ENCODE measurements at places on chromosomes 5 and 9.

DNA sequence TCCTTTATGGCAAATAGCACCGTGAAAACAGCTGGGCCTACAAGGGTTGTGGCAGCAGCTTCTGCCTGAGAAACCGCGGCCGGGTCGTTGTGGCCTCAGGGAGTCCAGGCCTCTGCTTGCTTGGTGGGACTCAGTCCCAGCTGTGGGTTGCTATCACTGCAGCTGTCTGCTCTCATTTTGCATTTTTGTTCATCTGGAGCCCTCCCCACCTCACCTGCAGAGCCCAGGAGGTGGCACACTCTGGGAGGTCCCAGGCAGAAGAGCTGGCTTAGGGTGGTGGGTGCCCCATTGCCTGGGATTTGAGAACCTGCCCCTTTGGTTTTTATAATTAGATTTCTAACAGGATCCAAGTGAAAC is 138.4 kb downstream of the GADD45G start:
- DNase-seq, result no peak

DNA sequence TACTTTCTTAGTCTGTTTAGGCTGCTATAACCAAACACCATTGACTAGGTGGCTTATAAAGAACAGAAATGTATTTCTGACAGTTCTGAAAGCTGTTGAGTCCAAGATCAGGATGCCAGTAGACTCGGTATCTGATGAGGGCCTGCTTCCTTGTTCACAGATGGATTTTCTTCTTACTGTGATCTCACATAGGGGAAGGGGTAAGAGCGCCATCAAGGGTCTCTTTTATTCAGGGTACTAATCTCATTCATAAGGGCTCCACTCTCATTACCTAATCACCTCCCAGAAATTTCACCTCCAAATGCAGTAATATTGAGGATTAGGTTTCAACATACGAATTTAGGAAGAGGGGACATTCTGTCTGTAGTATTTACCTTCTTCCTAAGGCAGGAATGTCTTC is 384.0 kb upstream of the DMAC1 start:
- DNase-seq, result no peak

- DNase-seq, result no peak
Observed at GRCh38 chr5:154273028-154273617, 82.6 kb downstream of the GALNT10 start.

DNA sequence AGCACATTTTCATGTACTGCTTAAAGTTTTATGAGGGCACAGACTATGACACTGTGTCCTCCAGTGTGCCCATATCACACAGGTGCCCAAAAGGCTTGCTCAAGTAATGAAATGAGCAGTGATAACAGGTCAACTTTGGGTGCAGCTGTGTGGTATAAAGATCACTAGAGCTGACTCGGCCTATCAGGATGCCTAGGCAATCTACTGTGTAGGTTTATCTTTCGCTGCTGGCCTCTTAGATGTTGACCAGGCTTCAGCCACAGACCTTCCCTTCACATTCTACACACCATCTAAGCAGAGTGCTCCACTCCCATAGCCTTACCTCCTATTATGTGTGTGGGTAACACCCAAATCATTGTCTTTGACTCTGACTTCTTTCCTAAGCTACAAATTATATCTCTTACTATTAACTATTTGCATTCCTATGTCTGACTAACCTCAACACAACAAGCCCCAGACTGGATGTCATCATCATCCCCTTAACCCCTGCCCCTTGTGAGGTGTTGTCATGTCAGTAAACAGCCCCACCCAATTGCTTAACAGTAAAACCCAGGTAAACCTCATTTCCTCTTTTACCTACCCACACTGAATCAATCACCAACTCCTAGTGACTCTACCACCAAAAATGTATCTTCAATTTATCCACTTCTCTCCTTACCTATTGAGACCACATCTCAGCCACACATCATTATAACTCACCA is 2.5 kb downstream of the SREK1IP1 start:
- DNase-seq, result no peak

- no peak for DNase-seq
Observed at GRCh38 chr9:129218918-129219317, 40.9 kb upstream of the IER5L start.

DNA sequence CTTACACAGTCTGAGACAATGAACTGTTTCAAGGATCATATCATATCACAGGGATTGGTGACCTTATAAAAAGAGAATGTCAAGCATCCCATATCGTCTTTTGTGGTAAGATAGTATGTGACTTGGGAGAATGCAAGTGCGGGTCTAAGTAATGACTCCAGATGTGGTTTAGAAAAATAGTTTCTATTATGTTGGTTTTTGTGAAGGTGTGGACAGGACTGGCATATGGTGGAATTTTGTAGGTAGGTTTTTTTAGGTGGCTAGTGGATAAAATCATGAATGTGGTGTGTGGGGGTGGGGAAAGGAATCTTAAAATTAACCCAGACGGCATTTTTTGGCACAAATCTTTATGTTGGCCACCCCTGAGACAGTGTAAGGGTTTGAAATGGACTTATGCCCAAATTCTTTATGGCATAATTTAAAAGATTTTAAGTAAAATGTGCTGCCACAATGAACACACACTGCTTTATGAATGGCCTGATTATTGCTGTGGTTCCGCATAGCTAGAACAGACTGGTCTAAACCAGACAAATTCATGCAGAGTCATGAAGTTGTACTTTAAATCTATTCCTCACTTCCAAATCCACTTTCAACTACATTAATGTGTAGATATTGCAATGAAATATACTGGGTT is 204.8 kb upstream of the HAPLN1 start:
- no peak for DNase-seq

- DNase-seq, result no peak
Observed at GRCh38 chr9:126859111-126859510, 1.3 kb upstream of the ZBTB34 start.

GRCh38 chr9:84731696-84732095 is 62.2 kb downstream of the NTRK2 start:
- DNase-seq, result no peak

- DNase-seq, result no peak
Observed at GRCh38 chr5:150661086-150661485, at the start of gene MYOZ3. Gene MYOZ3, plus strand, starts transcription at chr5:150661251. Its CDS starts 1,691 bp downstream, at chr5:150662942.

DNA sequence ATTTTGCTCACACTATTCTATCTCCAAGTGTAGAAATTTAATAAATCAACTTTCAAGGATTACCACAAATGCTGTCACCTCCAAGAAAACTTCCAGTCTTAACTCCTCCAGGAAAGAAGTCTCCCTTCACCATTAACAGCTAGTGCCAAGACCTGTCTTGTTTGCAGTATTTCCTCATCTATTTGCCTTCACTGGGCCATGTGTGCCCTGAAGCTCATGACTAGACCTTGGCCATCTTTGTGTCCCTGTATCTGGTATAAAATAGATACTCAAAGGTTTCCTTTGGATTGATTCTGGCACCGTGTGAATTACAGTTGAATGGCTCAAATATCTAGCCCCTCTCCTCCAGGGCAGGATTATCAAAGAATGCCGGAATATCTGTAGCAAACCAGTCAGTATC is 346.7 kb upstream of the KLF4 start:
- no peak for DNase-seq

- no peak for DNase-seq
Observed at GRCh38 chr9:76913467-76913866, 7.6 kb upstream of the PRUNE2 start.

- DNase-seq, result peak; percentile 64
Observed at GRCh38 chr5:146965761-146966659, 87.5 kb upstream of the PPP2R2B start.

DNA sequence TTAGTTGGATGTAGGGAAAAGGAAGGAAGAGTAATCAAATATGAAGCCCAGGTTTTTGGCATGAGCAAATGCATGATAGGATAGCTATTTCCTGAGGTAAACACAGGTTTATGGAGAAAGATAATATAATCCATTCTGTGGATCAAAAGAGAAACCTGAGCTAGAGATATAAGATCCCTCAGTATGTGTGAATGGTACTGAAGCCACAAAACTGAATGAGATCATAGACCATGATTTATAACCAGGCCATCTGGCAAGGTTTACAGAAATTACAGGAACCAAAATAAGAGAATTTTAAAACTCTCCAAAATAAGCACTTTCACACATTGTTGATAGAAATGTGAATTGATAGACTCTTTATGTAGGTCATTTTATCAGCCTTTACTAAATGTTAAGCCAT is 28.7 kb upstream of the ECM2 start:
- no peak for DNase-seq

- no peak for DNase-seq
Observed at GRCh38 chr9:109766351-109766750, 13.6 kb upstream of the PALM2AKAP2 start.

All from stimulated activated CD4-positive, alpha-beta T cell treated with anti-CD3 and anti-CD28 coated beads, Interleukin-4, amount 100 ng/mL, for 24 hours (primary cell).